HuH-7.5 (cell line): ENCODE measurements at places on chromosomes 6 and 20.

DNA sequence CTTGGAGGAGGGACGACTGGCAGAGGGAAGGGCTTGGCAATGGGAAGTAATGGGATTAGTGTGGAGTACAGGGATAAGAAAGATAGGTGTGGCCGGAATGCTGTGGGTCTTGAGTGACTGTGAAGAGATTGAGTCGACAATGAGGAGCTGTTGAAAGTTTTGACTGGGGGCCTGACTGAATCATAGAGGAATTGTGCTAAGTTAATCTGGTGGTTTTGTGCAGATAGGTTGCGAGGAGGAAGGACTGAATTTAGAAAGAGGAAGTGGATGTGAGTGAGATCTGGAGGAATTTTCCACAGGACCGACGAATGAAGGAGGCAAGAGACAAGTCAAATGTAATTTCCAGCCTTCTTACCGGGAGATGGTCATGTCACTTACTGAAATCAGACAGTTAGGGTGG is 143.9 kb upstream of the RALGAPA2 start:
- DNase-seq, result no peak

DNA sequence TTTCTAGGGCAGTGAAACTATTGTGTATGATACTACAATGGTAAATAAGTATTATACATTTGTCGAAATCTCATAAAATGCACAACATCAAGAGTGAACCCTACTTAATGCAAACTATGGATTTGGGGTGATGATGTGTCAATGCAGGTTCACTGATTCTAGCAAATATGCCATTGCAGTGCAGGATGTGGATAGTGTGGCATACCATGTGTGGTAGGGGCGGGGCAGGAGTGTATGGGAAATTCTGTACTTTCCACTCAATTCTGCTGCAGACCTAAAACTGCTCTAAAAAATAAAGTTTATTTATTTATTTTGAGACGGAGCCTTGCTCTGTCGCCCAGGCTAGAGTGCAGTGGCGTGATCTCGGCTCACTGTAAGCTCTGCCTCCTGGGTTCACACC is 44.3 kb downstream of the ABHD12 start:
- no peak for DNase-seq

DNA sequence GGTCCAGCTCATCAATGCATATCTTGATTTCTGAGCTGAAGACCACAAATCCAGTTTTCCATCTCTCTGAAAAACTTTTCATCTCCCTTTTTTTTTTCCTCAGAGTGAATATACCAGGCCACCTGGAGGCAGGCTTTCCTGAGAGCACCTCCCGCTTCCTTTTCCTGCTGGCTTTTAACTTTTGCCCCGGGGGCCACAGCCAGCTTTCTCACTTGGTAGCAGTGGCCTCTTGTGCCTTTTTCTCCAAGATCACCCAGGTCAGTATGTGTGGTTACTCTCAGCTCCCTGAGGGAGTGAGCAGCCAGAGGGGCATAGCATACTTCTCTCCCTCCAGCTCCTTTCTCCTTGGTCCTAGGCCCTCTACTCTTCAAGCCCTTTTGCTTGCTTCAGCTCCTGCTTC is at the start of gene BTN1A1:
BTN1A1 (plus strand) TSS at position 202 of the 400 bp plus-strand sequence. CDS start 984 bp downstream, outside the sequence.
- no peak for DNase-seq

DNA sequence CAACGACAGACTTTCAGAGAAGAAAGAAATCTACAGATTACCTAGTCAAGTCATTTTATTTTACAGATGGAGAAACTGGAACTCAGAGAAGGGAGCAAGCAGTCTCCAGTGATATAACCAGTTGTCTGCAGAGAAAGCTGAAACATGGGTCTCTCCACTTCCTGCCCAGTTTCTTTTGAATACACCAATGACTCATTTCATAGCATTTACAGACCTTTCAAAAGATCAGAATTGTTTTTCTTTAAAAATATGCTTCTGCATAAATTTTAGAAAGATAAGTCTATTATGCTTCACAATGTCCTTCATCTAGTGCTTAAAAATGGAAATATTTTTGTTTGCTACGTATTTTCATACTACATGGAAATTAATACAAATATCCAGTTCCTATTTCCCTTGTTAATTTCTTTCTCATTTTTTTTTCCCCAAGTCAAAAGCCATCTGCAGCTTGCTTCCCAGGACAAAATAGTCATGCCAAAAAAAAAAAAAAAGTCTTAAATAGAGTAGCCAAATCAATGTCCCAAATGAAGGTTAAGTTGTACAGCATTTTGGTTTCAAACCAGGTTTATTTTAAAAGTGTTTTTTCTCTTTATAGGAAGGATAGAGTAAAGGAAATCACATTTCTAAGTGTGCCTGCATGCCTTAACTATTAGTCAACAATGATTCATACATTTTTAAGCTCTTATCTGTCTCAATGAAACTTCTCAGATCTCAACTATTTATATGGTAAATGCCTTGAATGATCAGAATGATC is 36.9 kb downstream of the ARHGAP18 start:
- DNase-seq, result no peak

DNA sequence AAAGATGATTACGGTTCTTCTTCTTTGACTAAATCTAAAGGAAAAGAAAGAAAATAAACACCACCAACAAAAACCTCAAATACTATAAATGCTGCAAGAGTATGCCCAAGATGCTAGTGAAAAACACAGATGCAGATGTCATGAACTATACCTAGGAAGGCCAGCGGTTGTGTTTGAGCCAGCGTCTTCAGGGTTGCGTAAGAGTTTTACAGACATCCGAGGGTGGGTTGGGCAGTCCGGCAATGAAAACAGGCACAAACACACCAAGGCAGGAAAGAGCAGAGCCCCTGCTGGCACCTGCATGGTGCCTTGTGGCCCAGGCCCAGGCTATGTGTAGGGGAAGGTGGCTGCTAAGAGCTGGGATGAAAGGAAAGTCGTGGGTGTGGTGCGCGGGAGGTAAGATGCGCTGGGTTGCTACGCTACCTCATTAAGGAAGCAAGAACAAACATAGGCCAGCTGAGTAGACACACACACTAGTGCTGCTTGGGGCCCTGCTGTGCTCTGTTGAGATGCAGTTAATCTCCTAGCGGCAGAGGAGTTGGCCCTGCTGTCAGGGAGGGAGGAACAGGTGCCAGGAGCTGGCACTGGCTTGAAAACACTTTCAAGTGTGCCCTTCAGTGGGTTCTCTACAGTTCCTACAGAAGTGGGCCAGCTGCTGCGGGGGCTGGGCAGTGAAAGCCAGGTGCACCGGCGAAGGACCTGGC is 170.2 kb upstream of the PLN start:
- DNase-seq, result no peak

DNA sequence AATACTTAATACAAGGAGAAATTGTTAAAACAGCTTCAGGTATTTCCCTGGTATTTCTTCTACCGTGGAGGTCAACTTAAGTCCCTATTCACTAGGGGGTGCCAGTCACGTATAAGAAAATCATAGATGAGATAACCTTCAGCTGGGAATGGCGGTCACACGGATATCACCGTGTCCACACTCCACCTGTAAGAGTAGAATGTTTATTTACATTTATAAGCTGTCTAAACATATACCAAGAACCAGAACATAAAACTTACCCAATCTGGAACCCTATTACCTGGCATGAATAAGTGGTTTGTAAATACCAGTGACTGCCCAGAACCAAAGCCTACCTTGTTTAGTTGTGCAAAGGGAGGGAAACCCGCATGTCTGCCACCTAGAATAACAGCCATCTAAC is 1.9 kb upstream of the ELOVL4 start:
- peak; percentile 44 for DNase-seq

DNA sequence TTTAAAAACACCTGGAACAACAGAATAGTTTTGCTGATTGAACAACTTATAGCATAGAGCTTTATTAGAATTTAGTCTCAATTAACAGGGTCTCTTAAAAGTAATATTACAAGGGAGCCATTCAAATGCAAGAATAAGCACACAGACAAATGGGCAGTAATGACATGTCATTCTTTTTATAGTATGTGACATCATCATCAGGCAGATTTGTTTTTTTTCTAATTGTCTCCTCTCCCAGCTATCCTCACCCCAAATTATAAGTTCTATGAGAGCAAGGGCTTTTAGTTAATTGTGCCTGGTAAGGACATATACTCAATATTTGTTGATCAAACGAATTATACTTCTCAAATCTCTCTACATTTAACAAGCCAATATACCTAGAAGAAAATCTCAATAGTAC is 11.0 kb downstream of the PGM3 start:
- DNase-seq, result no peak
